ENCODE measurements at places on chromosomes 4 and X.
A peak's percentile ranks its signal among the peaks of the same experiment; 100 is the strongest.

- DNase-seq = no peak
These were observed 3.6 kb upstream of the CENPE start for GRCh38 chr4:103201724-103202123.

- DNase-seq = no peak
These were observed 60.3 kb downstream of the SH3KBP1 start for GRCh38 chrX:19827088-19827487.

GRCh38 chr4:139817657-139818452, 152.2 kb downstream of the MGST2 start:
- DNase-seq = no peak

DNA sequence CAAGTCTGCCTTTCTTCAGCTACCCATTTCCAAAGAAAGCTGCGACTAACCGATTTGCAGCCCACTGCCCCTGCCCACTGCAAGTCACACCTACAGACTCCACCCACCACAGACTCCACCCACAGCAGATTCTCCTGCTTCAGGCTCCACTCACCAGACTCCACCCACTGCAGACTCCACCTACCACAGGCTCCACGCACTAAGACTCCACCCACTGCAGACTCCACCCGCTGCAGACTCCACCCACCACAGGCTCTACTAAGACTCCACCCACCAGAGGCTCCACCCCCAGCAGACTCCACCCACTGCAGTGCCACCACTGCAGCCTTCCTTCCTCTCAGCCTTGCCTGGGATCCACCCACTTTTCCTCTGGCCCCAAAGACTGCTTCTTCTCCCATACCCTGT, 41.3 kb downstream of the ABLIM2 start:
- DNase-seq = peak; percentile 6

DNA sequence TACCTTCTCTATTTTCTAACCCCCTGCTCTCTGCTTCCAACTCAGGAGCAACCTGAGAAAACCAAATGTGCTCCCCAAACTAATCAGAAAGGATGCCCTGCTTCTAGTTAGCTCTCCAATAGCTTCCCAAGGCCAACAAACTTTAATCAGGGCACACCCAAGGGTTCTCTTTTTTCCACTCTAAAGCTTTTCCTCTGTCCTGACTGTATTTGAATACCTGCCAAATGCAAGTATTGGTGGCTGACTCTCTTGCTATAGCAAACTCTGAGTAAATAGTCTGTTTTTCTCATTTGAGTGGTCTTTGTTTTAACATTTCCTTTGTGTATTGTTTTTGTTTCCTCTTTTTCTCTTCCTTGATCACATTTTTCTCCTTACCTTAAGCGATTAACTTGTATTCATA, 52.5 kb downstream of the GBA3 start:
- DNase-seq = no peak

Data from fibroblast of lung (primary cell).